ENCODE measurements at places on chromosomes 2 and 18.

GRCh38 chr2:157932480-157933159 is 56.5 kb upstream of the ACVR1 start:
- no peak for DNase-seq

DNA sequence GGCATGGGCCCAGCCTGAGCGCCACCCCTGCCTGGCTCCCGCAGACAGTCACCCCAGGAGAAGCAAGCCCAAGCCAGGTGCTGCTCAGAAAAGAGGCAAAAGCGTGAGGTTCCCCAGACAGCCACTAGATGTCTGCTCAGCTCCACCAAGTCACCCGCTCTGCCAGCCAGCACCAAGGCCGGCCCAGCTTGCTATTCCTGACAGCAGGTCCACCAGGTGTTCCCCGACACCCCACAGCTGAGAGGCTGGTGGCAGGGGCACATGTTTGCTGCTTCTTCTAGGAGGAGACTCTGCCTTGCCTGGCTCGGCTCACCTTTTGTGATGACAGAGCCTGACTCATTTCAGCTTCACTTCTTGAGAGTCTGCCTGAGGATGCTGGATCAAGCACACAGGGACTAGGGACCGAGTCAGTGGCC is 206.7 kb downstream of the MGAT5 start:
- peak; percentile 90 for DNase-seq

- no peak for DNase-seq
These were observed 23.4 kb downstream of the MBD5 start for GRCh38 chr2:148044322-148044721.

DNA sequence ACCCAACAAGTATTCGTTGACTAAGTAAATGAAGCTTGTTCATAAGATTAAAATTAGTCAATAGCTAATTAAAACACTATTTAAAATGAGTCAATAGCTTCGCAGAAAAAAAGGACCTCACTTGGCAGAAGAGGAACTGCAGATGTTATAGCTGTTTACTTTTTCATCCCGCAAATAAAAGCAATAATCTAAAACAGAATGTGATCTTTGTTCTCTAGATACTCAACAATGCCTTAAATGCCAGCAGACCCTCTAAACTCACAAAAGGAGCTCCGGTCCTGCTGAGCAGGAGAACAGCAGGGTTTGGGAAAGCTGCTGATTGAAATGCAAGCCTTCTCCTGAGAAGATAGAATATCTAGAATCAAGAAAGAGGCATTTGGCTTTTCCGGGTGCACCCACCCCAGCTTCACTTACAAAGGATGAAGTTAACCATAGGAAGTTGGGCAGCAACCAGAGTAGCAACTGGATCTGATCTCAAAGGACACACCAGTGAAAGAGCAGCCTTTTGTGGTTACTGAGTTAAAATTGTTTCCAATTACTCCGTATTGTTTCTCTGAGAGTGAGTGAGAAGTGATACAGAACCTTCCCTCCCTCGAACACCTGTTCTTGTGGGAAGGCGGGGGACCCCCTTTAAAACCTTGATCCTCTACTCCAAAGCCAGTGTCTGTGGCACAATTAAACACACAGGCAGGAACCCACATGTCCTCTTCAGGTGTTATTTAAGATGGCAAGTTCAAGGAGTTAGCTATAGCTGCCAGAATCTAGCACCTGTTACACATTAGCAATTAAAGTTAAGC is 6.8 kb downstream of the CCBE1 start:
- no peak for DNase-seq

- DNase-seq: no peak
These were observed 111.7 kb downstream of the CCDC102B start for GRCh38 chr18:68909579-68909978.

DNA sequence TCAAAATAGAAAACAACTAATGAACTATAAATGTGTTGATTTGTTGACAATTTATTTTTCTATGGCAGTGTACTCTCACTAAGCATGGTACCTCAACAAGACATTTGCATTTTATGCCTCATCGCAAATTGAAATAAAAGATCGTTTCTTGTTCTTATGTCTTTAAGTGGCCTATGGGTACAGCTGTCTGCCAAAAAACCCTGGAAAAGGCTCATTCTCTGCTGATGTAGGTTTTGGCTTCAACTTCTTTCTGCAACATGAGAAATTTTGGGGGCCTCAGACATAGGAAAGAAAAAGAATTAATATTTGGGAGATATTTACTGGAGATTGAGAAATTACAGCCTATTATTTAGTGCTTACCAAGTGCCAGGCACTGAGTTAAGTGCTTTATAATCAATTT is 205.1 kb upstream of the DPP10 start:
- no peak for DNase-seq

DNA sequence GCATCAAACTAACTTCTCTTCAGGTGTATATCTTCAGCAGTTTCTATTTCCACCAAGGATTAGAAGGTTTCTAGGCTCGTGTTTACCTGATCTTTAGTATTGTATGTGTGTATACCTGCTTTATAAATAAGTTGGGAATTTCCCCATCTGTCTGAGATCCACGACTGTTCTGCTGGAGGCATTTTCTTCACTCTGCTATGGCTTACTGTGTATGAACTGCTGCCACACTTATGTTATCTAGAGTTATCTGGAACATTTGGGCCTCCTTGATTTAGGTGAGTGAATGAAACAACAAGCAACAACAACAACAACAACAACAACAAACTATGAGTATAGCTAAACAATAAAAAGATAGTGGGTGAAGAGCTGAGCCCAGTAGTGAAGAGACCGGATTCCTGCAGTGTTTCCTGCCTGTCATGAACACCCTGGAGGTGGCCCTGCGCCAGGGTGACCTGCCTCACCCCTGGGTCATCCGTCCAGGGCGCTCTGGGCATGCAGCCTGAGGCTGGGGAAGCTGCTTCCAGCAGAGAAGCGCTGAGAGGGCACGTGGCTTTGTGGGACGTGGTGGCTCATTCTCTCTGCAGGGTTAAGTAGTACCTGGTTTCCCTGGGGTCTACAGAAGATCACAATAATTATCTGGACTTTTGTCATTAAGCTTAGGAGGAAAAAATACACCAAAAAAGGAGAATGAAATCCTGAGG is 56.1 kb upstream of the GATA6 start:
- no peak for DNase-seq

DNA sequence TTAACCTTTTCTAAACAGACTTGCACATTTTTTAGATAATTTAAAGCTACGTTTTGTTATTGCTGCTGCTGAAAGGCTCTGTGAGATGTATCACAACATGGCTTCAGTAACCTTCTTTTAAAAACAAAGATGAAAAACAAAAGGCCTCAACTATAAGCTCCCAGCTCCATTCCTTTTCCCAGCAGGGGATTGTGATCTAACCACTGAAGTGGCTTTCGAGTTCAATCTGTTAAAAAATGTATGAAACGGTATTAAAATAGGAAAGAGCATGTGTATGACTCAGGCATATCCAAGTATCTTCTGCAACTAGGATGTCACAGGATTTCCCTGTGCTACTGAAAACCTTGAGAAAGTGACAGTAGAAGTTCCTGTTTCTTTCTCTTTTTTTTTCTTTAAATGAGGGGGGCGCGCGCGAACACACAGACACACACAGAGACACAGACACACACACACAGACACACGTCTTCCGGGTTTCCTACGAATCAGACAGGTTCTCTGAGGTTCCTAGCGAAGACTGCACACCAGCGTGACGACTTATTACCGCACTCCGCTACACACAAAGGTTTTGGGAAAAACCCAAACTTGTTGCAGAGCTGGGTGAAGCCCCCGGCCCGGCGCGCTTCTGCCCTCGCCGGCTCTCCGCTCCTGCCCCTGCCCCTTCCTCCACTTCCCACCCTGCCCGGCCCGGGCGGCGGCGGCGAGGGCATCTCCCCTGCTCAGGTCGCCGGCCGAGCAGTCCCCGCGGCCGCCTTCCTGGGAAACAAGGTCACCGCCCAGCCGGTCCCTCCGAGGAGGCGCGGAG is 86.8 kb downstream of the RBMS1 start:
- DNase-seq: peak; percentile 50

DNA sequence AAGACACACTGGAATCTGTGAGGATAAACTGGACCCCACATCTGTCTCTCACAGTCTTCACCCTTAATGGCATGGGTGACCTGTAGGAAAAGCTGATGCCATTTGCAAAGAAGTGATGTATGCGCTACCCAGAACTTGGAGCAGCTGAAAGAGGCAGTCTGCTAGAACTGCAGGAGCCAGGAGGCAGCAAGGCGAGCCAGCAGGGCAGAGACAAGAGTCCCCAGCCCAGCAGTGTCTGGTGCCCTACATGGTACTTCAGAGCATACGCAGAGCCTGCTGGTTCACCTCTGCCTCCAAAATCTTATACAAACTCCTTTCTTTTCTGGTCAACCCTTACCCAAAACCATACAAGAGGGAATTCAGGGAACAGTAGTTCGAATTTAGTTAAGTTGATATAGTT is 683.1 kb upstream of the RAB6C start:
- no peak for DNase-seq

- no peak for DNase-seq
These were observed 138.5 kb downstream of the MEP1B start for GRCh38 chr18:32328379-32328778.

All from stomach (tissue), 19 donors.